ENCODE measurements at places on chromosomes 3 and 15.

GRCh38 chr15:74315626-74316025 is 51.8 kb downstream of the CYP11A1 start:
- no peak for DNase-seq

GRCh38 chr3:15795651-15796308 is 2.0 kb downstream of the ANKRD28 start:
- DNase-seq, result no peak

DNA sequence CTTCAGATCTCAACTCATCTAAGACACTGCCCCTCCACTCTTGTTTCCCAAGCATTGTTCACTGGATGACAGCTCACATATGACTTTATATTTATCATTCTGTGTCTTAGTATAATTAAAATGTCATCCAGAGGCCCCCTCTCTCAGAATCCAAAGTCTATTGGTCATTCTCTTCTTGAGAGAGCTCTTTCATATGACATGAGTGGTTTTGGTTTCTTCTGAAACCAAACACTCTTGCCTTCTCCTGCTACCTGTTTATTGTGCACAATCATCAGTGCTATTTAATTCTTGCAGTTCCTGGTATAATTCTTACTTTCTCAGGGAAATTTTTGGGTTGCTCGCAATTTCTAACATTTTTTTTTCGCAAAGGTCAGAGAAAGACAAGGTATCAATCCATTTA is 249.5 kb downstream of the IL5RA start:
- no peak for DNase-seq

- DNase-seq, result no peak
These were observed 424.1 kb upstream of the THBS1 start for GRCh38 chr15:39156646-39157250.

DNA sequence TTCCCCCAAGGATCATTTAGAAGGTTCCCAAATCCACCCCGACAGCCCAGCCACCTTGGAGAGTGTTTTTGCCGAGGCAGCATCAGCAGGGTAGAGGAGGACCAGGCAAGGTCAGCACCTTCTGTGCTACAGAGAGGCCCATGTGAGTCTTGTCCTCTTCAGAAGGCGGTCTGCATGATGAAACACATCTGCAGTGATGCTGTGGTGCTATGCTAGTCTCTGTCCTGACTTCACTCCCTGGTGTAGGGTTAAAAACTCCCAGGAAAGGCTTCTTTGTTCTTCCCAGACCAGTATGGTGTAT is 87.9 kb downstream of the ITPR1 start:
- no peak for DNase-seq

- no peak for DNase-seq
These were observed 108.9 kb upstream of the ABHD17C start for GRCh38 chr15:80586161-80586560.

DNA sequence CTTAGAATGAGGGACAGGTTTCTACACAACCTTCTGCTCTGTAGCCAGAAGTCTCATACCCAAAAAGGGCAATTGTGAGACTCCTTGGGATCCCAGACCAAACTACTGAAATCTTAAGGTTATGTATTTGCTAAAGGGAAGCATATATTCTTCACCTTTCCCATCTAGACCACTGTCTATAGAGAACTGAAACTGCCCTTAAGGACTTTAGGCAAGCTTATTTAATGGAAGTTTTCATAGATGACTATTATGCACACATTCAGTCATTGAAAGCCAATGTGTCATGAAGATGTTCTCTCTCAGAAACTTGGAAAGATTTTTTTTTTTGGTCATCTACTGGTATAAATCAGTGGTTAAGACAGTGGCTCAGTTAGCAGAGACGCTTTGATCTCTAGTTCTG is 365.3 kb downstream of the MCTP2 start:
- DNase-seq, result no peak

DNA sequence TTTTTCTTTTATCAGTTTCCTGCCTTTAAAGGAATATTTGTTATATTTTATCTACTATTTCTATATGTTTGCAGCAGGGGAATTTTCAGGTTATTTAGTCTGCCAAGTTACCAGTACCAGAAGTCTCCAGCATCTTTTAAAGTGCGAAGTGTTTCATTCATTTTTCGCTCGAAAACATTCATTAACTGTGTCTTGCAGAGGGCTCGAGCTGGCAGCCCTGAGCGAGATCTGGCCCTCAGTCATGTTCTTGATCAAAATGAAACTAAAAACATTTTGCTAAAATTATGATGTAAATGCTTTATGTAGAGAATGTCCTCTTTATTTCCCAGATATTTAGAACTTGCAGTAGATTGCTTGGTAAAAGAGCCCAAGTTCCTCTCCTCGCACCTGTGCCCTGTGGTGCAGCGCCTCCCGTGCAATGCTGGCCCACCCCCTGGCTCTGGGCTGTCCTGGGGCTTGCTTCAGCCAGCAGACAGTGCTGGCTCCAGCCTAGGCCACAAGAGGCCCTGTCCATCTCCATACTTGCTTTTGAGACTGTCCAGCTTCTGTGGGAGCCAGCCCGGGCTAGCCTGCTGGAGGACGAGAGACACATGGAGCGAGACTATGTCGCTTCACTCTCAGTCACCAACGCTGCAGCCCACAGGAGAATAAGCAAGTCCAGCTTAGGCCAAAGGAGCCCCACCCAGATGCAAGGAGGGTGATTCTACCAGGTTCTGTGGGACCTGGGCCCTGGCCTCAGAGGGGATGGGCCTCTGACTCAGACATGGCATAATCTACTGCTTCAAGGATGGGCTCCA is 71.9 kb upstream of the PRR23E start:
- DNase-seq, result no peak

DNA sequence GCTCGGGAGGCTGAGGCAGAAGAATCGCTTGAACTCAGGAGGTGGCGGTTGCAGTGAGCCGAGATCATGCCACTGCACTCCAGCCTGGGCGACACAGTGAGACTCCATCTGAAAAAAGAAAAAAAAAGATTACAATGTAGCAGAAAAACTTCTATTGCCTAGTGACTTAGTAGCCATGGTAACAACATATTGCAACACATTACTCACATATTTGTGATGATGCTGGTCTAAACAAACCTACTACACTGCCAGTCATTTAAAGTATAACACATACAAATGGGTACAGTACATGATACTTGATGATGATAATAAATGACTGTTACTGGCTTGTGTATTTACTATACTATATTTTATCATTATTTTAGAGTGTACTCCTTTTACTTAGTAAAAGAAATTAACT is 125.6 kb downstream of the PLOD2 start:
- DNase-seq, result no peak

Measured in CD4-positive, alpha-beta T cell treated with Interferon gamma for 1 hour (primary cell).